ENCODE measurements at places on chromosomes 5 and 9. TPM values are rescaled to one million over a fixed set of nuclear protein-coding genes. Genes with fewer than 3 reads are reported as not detected.

- no peak for DNase-seq
These were observed 18.8 kb downstream of the BICD2 start for GRCh38 chr9:92745881-92746280.

DNA sequence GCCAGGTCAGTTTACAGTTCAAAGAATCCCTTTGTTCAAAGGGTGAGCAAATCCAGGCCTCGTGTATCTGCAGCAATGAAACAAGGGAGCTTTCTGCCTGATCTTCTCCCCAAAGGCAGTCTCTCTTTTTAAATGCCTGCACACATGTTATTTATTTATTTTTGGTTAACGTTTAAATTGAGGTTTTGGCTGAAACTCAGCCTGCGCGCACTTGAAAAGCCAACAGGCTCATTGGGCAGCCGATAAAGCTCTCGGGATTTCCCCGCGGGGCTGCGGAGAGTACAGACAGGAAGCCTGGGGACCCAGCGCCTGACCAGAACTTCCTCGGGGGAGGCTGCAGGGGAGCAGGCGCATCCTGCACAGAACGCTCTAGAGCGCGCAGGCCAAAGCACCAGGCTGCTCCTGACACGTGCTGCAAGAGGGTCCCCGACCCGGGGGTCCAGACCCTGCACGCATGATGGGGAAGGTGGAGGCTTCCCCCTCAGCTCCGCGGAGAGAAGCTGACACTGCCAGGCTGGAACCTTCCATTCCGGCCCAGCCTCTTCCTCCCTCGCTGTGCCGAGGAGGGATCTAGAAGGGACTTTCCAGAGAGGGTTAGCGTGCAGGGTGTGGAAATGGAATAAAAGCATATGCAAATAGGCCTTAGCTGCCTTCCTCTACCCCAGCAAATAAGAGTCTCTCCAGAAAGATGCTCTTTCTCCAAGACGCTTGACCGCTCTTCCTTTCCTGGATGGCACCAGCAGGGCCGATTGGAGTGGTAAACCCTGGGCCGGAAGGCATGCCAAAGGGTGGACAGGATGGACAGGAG, 46.1 kb downstream of the PTTG1 start:
- peak; percentile 16 for DNase-seq

CDX1 gene
- polyA plus RNA-seq, result 0.48 TPM

TRIM14 gene
- 4.8 TPM for polyA plus RNA-seq
